ENCODE measurements at places on chromosomes 16 and 17. TPM values are rescaled to one million over a fixed set of nuclear protein-coding genes. Genes with fewer than 3 reads are reported as not detected.

C17orf107 gene
- total RNA-seq: not detected

SEZ6 gene
- total RNA-seq: not detected

TP53TG3B gene
- total RNA-seq: not detected

CSH2 gene
- total RNA-seq: not detected

NPEPPS gene
- 42.0 TPM for total RNA-seq

TANGO6 gene
- total RNA-seq: 23.7 TPM

SALL1 gene
- total RNA-seq: not detected

SPNS1 gene
- 64.2 TPM for total RNA-seq

DNAAF8 gene
- total RNA-seq: 0.19 TPM

TAF15 gene
- 17.4 TPM for total RNA-seq

TMEM88 gene
- total RNA-seq: 0.80 TPM

TEKT5 gene
- not detected for total RNA-seq

HOXB2 gene
- total RNA-seq: not detected

SDR42E1 gene
- not detected for total RNA-seq

CLEC10A gene
- total RNA-seq: not detected

PLXDC1 gene
- 0.43 TPM for total RNA-seq

CPHXL2 gene
- not detected for total RNA-seq

MT1G gene
- total RNA-seq: not detected

ARL16 gene
- 52.5 TPM for total RNA-seq

PPY gene
- total RNA-seq: 1.3 TPM

TBC1D28 gene
- not detected for total RNA-seq

SEZ6L2 gene
- 8.7 TPM for total RNA-seq

SMIM5 gene
- not detected for total RNA-seq

PRAC1 gene
- not detected for total RNA-seq

CA7 gene
- total RNA-seq: not detected

CACNG3 gene
- total RNA-seq: not detected

MT1H gene
- total RNA-seq: not detected

KRTAP3-3 gene
- not detected for total RNA-seq

EXOC3L1 gene
- total RNA-seq: not detected

CCL7 gene
- not detected for total RNA-seq

PLEKHH3 gene
- total RNA-seq: 11.1 TPM

JPT2 gene
- 45.5 TPM for total RNA-seq

C16orf96 gene
- not detected for total RNA-seq

RRAD gene
- total RNA-seq: not detected

ADAD2 gene
- total RNA-seq: 0.11 TPM

BTBD17 gene
- not detected for total RNA-seq

P3H4 gene
- total RNA-seq: 31.2 TPM

KRT20 gene
- not detected for total RNA-seq

CIITA gene
- 4.1 TPM for total RNA-seq

GSDMA gene
- total RNA-seq: not detected

TMC7 gene
- 1.5 TPM for total RNA-seq

CDR2 gene
- 14.5 TPM for total RNA-seq

SKAP1 gene
- total RNA-seq: not detected

SEPTIN1 gene
- total RNA-seq: not detected

ZPBP2 gene
- not detected for total RNA-seq

HOXB1 gene
- total RNA-seq: not detected

TP53TG3 gene
- not detected for total RNA-seq

CCL1 gene
- not detected for total RNA-seq

AMZ2 gene
- total RNA-seq: 235 TPM

HOXB3 gene
- total RNA-seq: 1.5 TPM

CACNA1H gene
- 17.6 TPM for total RNA-seq

KRTAP3-1 gene
- total RNA-seq: not detected

SLC5A11 gene
- total RNA-seq: 0.05 TPM

VMO1 gene
- not detected for total RNA-seq

RAB11FIP4 gene
- 50.4 TPM for total RNA-seq

PPP1R27 gene
- 0.56 TPM for total RNA-seq

ALOX12 gene
- total RNA-seq: not detected

ABCC3 gene
- not detected for total RNA-seq

TNFSF13 gene
- 0.11 TPM for total RNA-seq

OSGIN1 gene
- total RNA-seq: 90.9 TPM
